ENCODE measurements at places on chromosomes 12 and 14.

- DNase-seq, result no peak
Measured at GRCh38 chr14:22460461-22461195, 128.4 kb downstream of the DAD1 start.

GRCh38 chr14:58771016-58771415, 133.3 kb downstream of the DACT1 start:
- no peak for DNase-seq

DNA sequence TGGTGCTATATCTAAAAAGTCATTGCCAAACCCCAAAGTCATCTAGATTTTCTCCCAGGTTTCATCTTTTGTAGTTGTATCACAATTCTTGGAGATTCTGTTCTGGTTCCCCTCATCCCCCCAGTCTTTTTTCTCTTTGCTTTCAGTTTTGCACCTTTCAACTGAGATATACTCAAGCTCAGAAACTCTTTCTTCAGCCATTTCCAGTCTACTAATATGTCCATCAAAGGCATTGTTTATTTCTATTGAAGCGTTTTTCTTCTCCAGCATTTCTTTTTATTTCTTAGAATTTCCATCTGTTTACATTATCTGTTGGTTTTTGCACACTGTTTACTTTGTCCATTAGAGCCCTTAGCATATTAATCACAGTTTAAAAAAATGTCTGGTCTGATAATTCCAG, 179.5 kb downstream of the NUBPL start:
- DNase-seq, result no peak

DNA sequence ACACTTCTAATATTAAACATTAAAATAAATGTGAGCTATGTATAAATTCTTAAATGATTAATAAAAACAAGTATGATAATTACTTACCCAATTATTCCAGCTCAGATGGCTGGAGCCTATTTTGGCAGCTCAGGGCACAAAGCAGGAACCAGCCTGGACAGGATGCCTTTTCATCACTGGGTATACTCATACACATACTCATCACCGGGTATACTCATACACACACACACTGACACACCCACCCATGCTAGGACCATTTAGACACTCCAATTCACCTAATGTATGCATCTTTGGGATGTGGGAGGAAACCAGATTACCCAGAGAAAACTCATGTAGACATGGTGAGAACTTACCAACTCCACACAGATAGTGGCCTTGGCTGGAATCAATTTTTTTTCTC, 57.9 kb upstream of the CNOT2 start:
- no peak for DNase-seq

DNA sequence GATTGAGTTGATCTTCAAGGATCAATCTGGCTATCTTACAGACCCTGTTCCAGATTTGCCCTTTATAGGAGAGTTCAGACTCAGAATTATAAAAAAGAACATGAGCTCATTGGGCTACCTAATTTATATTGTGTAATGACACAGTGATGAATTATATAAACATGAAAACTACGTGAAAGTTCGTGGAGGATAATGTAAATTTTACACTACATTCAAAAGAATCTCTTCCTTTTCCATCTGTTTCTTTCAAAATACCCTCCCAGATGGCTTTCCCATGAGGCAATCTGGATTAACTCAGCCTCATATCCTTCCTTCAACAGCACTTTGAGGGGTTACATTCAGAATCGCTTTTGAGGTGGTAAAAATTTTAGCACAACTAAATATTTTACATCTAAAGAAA, 129.3 kb downstream of the HMGA2 start:
- peak; percentile 48 for DNase-seq

Measured in AG10803 (cell line).